SK-N-SH (cell line): ENCODE measurements at places on chromosomes 6 and 20. TPM values are rescaled to one million over a fixed set of nuclear protein-coding genes. Genes with fewer than 3 reads are reported as not detected.

GRCh38 chr6:9594746-9595145 is 820.1 kb downstream of the TFAP2A start:
- DNase-seq, result no peak

DNA sequence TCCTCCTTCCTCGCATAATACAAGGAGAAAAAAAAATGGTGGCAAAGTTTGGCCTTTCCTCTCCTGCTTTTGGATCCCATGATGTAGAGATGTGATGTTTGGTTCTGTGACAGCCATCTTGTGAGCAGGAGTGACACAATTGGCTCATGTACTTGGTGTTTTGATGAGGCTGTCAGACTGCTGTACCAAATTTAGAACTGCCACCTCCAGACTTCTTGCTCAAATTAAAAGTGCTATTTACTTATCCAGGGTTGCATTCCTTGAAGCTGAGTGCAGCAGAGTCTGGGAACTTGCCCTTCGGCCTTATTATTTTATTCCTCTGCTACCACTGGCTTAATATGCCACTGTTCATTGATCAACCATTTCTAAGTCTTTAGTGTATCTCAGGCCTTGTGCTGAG is 21.9 kb downstream of the BCAS1 start:
- no peak for DNase-seq

GRCh38 chr6:52517502-52518278 is 59.2 kb downstream of the TRAM2 start:
- DNase-seq, result peak; percentile 85

DNA sequence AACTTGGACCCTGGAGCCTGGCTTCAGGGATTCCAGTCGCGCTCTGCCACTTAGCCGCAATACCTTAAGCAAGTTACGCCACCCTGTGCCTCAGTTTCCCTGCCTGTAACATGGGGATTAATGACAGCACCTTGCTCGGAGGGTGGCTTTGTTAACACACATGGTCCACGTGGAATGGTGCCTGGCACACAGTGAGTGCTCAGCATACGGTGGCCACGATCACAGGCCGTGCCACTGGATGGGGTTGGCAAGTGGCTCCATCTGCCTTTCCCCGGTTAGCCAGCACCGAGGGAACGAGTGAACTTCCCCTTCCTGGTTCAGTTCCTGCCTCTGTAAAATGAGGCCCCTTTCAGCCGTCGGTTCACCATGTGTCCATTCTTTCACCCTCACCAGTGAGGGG is 17.2 kb downstream of the C6orf132 start:
- DNase-seq, result no peak

DNA sequence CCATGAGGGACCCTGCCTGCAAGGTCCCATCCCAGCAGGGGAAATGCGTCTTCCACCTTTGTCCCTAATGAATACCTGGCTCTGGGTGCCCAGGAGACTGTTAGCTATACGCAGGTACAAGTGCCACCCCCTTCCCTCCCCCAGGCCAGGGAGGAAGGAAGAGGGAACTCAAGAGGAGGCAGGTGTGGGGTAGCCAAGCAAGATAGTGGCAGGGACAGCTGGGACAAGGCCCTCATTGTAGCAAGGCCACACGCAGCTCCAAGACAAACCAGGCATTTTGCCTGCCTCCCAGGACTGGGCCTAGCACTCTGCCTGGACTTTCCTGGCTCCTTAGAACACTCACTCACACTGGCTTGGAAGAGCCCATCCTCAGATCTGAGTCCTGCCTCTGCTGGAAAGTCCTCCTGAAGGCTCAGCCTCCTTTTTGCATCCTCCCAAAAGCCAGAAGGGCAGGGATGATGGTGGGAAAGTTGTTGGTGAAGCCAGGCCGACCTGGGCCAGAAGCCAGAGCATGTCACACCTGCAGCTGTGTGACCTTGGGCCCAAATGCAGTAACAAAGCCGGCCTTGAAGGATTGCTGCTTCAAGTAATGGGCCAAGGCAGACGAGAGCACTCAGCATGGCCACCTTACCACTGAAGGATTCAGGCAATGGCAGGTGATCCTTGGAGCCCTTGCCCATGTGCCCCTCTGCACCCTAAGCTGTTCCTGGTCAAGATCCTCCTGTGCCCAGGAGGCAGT is 27.7 kb downstream of the SNPH start:
- no peak for DNase-seq

DNA sequence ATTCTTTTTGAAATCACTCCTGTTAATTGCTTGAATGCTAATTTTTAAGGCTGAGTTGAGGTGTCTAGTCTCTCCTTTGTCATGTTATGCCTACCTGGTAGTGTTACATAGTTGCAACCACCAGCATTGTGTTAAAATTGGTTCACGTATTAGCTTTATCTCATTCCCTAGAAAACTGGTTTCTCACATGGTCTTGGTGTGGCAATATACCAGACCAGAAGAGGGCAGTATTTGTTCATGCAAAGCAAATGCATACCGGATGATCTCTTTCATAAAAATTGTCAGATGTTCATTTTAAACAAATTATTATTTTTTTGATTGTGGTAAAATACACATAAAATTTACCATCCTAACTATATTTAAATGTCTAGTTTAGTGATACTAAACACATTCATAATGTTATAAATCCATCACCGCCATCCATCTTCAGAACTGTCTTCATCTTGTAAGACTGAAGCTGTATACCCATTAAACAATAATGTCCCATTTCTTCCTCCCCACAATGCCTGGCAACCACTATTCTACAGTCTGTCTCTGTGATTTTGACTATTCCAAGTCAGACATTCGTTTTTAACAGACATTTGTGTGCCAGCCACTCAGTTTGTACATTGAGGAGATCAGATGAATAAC is 92.8 kb downstream of the ATRN start:
- peak; percentile 53 for DNase-seq

DNA sequence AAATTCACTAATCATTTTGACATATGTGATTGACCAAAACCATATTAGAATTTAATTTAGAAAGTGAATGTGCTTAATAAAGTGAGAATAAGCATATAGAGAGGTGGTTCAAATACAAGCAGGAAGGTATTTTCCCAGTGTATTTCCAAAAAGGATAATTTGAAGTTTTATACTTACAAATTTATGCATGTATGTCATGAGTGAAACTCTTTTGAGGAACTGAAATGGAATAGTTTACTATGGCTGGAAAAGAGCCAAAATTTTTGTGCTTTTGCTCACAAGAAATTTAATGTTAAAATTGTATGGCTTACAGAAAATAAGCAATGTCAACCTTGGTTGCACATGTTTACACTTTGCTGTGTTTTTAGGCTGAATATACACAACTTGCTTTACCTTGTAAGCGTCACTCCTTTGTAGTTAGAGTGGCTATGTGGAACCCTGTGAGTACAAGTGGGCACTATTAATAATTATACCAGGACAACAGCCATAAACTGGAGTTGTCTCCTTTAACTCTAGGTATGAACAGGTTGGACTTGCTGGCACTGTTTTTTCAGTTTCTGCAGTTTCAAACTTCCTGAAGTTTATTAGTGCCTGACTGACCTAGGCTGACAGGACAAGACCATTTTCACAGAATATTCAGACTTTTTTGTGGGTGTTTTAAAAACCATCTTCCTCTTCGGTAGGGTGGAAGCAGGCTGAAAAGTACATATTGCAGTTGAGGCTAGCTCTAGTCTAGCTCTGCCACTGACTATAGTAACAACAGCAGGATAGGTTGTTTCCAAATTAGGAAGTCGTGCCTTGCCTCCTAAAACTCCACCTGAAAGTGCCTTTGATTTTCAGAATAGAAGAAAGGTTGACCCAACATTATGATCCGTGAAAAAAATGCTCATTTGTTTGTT is 6.0 kb downstream of the AFDN start:
- DNase-seq, result no peak

The HLA-DMB gene
- 0.10 TPM in 1 of 2 replicates, not detected in the other for polyA plus RNA-seq

The ABHD16B gene
- not detected in 2 replicates for polyA plus RNA-seq
